ENCODE measurements at places on chromosomes 4 and X. TPM values are rescaled to one million over a fixed set of nuclear protein-coding genes. Genes with fewer than 3 reads are reported as not detected.
A peak's percentile ranks its signal among the peaks of the same experiment; 100 is the strongest.

Gene CD99L2
- 71.7 TPM for total RNA-seq

Gene IBSP
- total RNA-seq, result not detected

DNA sequence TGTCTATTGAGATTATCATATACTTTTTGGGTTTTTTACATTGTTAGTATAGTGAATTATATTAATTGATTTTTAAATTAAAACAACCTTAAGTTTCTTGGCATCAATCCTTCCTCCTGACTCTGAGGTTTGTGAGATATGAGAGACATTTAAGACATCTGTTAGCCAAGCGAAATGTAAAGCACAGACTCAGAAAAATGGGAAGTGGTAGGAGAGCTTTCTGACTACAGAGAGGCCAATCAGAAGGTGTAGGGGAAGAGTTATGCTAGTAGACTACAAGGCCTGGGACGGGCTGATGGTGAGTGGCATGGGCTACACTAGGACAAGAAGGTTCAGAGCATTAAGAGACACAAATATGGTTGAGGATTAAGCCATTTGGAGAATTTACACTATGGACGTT, 255.4 kb downstream of the PRDM5 start:
- DNase-seq, result no peak

GRCh38 chr4:47641755-47642154, 156.7 kb downstream of the ATP10D start:
- peak; percentile 4 for DNase-seq

DNA sequence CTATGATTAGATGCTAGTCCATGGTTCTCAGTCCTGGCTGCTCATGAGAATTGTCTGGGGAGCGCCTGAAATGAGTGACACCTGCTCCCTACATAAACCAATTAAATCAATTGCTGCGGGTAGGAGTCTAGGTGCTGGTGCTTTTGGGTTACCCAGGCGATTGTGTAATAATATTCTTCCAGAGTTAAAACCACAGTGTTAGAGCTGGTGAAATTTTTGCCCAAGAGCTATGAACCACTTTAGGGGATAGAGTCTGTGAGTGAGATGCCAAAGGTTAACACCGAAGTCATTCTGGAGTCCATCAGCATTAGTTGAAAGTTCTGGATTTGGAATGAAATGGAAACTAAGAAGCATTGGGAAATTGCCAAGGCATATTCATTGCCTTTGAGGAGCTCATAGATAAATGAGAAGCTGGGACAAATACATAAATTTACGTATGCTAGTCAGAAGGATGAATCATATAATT, 15.3 kb downstream of the PDK3 start:
- no peak for DNase-seq

Gene NIPAL1
- not detected for total RNA-seq

DNA sequence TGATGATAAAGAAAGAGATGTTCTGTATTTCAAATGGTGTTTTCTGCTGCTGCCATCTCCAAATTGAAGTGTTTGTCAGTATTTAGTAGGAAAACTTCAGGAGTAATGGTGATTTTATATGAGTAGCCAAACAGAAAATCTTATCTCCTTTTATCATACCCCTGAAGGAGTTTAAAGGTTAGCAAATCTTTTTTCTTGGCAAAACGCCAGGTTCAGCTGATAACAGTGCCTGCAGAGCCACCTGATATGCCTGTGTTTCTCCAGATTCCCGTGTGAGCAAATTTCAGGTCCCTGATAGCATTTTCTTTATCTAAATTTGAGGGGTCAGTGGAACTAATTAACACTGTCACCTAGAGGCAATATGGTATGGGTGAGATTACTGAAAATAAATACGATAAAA, 65.8 kb upstream of the ETNPPL start:
- DNase-seq, result no peak

Gene RNF212
- 2.5 TPM for total RNA-seq

- DNase-seq, result no peak
Measured at GRCh38 chrX:1112321-1112720, 100.1 kb downstream of the CRLF2 start.

DNA sequence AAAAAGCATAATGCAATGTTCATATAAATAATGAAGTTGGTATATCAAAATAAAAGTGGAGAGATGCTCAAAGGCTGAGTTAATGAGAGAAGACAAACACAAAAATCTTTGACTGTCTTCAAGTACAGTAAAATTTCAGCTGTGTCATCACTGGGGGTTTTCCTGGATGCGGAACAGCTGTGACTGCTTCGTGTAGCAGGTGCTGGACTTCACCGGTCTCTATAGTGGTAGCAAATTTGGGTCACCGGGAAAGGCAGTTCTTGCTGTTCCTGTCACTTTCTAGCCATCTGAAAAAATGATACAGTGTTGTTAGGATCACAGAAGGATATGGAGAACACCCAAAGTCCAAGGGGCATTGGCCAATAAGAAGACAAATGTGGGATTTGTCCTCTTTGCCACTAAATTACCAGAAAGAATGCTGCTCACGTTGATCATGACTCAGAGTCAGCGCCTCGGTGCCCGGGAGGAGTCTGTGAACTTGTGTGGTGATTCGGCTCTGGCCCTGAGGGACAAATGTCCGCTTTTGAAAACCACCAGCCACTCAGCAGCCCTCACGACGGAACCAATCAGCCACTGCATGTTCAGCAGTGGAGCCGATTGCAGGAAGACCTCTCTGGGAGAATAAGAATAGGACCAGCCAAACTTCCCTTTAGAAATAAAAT, 230.1 kb upstream of the FAT1 start:
- DNase-seq, result peak; percentile 22

Gene UGT2A2
- not detected for total RNA-seq

- no peak for DNase-seq
Measured at GRCh38 chrX:16386126-16386525, 218.8 kb downstream of the MAGEB17 start.

DNA sequence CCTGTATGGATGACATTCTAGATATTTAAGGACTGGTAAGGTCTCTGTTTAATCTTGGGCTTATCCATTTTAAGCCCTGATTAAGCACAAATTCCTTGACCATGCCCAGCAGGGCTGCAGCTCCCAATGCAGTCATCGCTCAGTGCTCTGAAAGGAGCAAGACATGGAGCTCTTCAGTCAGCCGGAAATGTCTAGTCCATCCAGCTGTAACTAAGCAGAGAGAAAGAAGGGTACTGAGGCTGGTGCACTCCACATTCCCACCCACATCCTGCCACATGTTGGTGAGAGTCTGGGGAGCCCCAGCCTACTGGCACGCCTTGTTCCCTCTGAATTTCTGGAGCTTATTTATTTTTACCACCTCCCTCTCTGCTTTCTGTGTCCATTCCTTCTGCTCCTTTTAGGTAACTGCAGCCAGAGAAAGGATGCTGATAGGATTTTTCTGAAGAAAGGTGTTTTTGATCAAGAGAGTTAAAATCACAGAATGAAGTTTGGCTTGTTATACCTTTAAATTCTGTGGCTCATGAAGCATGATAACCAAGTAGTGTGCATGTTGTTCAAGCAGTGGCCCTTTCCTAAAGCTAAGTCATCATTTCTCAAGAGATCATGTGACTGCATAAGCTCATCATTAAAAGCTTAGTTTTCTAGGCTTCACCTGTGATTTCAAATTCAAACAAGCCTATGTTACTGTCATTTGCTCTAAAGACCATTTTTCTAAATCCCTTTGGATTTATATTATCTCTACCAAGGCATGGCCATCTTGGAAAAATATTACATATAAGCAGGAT, 74.0 kb downstream of the GALNT7 start:
- no peak for DNase-seq

- no peak for DNase-seq
Measured at GRCh38 chr4:110710070-110710469, 87.2 kb upstream of the PITX2 start.

Gene RENBP
- total RNA-seq, result not detected

DNA sequence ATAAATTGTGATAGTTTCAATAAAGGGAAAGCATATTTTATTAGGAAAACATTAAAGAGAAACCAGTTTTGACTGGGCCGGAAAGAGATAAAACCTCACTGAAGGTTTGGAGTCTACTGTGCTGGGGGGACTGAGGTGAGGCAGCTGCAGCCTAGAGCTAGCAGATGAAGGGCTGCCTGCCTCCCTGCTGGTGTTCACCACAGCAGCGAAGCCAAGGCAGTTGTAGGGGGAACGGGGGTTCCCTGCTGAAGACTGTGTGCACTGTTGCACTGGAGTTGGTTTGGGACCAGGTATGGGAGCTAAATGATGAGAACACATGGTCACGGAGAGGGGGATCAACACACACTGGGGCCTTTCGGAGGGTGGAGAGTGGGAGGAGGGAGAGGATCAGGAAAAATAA, 546.5 kb upstream of the SMIM31 start:
- DNase-seq, result no peak

Gene NSUN7
- not detected for total RNA-seq

Gene PNMA6A
- 0.22 TPM for total RNA-seq

GRCh38 chr4:100742045-100742444, 224.2 kb upstream of the EMCN start:
- peak; percentile 67 for DNase-seq

DNA sequence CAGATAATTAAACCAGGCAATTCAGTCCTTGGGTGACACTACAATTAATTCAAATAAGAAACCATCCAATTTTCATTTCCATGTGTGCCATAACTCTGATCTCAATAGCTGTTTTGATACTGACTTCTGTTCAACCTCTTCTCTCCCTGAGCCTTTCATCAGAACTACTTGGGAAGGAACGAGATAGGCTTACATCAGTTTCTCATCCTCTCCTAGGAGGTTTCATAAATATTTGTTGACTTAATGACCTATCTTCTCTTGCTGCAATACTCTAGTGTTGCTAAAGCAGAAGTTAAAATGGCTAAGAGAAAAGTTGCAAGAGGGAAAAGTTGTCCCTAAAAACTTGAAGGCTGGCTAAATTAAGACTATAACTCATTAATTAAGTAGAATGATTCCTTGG, 41.8 kb downstream of the PRKG2 start:
- DNase-seq, result peak; percentile 7

DNA sequence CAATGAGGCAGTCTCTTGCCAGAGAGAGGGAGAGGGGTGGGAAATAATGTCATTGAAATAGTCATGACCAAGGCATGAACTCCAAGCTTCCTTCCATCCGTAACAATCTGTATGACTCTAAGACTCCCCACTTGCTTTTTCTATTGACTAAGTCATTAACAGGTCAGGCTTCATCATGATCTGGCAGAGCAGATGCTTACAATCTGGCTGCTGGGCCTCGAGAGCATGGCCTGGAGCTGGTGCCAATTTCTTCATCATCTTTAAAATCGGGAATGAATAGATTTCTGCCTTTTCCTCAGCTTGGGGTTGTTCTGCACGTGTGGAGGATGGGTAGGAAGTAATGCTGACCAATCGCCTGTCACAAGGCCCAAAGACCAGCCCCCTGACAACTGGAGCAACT, 280.6 kb upstream of the CLNK start:
- no peak for DNase-seq

Gene ASB11
- not detected for total RNA-seq

Gene NRK
- total RNA-seq, result not detected

Gene NHSL2
- total RNA-seq, result 3.2 TPM

- peak; percentile 80 for DNase-seq
Measured at GRCh38 chr4:151117371-151117962, 18.0 kb downstream of the RPS3A start.

Measured in GM23248 (cell line).